ENCODE measurements at places on chromosomes 11 and 22.

DNA sequence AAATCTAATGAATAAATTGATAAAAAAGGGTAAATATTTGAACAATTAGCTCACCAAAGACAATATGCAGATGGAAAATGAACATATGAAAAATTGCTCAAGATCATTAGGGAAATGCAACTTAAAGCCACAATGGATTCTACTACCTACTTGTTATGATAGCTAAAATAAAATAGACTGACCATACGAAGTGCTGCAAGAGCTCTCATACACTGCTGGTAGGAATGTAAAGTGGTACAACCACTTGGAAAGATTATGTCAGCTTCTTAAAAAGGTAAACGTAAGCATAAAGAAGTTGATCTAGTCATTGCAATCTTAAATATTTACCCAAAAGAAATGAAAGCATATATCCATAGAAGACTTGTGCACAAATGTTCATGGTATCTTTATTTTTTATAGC, 504.2 kb upstream of the ARHGAP42 start:
- DNase-seq: no peak

- no peak for DNase-seq
Measured at GRCh38 chr22:21682385-21683175, 16.8 kb downstream of the PPIL2 start.

DNA sequence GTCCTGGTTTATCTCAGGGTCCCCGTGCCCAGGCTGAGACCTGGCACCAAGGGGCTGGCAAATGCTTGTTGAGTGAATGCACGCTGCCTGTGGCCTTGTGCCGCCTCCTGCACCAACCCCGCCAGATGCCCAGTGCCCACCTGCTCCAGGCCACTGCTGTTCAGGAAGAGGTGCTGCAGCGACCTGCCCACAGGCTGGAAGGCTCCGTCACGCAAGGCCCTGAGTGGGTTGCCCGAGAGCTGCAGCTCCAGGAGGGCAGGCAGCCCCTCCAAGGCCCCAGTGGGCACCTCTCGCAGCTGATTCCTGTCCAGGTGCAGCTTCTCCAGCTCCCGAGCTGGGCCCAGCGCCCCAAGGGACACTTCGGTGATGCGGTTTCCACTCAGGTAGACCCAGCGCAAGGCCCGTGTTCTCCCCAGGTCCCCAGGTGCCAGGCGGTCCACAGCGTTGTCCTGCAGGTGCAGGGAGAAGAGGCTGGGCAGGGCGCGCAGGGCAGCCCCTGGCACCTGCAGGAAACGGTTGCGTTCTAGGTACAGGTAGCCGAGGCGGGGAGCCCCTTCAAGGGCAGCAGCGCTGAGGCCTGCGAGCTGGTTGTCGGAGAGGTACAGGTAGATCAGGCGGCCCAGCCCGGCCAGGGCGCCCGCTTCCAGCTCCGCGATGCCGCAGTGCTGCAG, 3.6 kb downstream of the CHADL start:
- no peak for DNase-seq

GRCh38 chr11:102320188-102320587, 2.9 kb downstream of the BIRC3 start:
- DNase-seq: no peak
